T follicular helper cell (primary cell): ENCODE measurements at places on chromosomes 7 and 10.

DNA sequence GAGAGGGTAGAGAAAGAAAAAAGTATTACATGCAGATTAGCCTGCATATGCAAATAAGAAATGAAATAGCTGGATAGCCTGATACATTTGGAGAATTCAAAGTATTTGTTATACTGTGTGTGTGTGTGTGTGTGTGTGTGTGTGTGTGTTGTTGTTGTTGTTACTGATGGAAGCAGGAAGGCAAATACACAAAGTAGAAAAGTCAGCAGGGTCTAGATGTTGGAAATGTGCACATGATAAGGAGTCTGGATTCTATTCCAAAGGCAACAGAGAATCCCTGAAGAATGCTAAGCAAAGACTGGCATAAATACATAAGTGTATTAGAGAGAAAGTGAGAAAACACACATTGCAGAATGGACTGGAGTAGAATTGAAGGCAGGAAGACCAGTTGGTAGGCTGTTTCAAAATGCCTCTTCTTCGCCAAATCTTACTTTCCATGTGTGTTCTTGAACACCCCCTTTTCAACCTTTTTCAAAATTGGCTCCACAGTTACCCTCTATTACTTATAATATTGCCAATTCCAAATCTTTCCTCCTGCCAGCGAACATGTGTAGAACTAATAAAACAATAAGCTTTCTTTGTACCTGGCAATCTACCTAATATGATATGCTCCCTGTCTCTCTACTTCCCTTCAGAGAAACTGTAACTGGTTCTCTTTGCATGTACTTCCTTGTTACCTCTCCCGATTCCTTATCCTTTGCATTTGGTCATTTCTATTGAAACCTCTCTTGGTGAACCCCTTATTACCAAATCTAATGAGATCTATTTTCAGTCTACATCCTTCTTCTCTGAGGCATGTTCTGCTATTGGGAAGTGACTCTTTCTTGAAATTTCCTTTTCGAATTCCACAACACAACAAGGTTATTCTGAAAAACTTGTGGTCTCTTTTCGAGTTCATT, 6.2 kb downstream of the CPED1 start:
- no peak for DNase-seq

GRCh38 chr10:118955531-118955930, 74.0 kb upstream of the NANOS1 start:
- DNase-seq: no peak

- no peak for DNase-seq
Observed at GRCh38 chr10:84015877-84016595, 123.3 kb upstream of the GHITM start.

DNA sequence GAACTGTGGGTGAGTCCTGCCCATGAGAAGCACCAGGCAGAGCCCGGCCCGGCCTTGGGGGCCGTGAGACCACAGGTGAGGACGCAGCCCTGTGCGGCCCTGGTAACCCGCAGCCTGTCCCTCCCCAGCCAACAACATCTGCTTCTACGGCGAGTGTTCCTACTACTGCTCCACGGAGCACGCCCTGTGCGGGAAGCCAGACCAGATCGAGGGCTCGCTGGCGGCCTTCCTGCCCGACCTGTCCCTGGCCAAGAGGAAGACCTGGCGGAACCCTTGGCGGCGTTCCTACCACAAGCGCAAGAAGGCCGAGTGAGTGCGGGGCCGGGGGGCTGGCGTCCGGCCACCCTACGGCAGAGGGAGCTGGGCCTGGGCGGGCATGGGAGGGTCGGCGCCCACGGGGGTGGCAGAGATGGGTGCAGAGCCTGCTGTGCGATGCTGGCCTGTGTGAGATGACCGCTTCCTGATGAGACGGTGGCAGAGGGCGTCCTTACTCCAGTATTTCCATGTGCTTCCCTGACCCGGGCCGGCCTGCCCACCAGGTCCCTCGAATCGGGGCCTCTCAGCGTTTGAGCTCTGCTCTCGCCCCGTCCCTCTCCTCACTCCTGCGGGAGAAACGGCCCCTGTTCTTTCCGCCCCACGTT, 34.1 kb upstream of the FOXL3 start:
- DNase-seq: no peak

GRCh38 chr10:79322616-79323543, 24.4 kb upstream of the PPIF start:
- peak; percentile 78 for DNase-seq

DNA sequence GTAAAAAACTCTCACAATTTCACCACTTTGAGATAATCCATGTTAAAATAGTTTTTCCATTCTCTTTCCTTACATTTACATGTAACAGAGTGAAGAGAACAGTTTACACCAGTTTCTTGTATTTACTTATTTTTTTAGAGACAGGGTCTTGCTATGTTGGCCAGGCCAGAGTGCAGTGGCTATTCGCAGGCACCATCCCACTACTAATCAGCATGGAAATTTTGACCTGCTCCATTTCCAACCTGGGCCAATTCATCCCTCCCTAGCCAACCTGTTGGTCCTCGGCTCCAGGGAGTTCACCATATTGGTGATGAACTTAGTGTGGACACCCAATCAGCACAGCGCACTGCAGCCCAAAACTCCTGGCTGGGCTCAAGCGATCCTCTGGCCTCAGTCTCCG, 74.1 kb downstream of the LYZL2 start:
- DNase-seq: no peak

DNA sequence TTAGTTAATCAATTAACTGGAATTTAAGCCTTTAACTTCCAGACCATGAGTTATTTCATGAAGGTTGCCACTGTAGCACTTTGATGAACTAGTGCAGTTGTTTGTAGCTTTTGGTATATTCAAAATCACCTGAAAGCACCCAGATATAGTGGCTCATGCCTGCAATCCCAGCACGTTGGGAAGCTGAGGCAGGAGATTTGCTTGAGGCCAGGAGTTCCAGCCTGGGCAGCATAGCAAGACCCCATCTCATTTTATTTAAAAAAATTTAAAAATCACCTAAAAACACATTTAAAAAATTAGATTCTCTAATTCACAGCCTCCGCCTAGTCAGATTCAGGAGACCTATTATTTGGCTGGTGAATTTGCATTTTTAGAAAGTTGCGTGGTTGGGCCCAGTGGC, 9.0 kb downstream of the TBC1D12 start:
- DNase-seq: no peak

- no peak for DNase-seq
Observed at GRCh38 chr10:45241865-45242520, 73.4 kb downstream of the OR13A1 start.

DNA sequence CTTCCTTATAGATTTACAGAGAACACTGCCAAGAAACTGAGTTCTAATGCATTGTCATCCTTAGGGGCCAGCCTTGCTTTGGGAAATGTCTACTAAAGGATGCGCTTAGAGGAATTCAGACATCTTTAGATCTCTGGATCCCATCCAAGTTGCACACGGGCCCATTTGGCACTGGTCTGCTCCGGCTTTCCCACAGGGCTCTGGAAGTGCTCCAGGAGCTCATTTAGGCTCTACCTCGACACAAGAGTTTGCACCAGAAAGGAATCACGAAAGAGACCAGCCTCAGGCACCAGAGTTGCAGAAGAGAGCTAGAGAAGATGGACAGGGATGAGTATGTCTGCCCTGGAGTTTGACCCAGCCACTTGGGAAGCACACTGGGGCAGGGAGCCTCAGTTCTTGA, 150.1 kb upstream of the TMEM72 start:
- DNase-seq: no peak

- no peak for DNase-seq
Observed at GRCh38 chr10:112246-112645, 23.0 kb upstream of the ZMYND11 start.

- DNase-seq: no peak
Observed at GRCh38 chr10:42875798-42876341, 93.3 kb downstream of the BMS1 start.

GRCh38 chr10:72085864-72086465, 2.4 kb downstream of the SPOCK2 start:
- DNase-seq: no peak

DNA sequence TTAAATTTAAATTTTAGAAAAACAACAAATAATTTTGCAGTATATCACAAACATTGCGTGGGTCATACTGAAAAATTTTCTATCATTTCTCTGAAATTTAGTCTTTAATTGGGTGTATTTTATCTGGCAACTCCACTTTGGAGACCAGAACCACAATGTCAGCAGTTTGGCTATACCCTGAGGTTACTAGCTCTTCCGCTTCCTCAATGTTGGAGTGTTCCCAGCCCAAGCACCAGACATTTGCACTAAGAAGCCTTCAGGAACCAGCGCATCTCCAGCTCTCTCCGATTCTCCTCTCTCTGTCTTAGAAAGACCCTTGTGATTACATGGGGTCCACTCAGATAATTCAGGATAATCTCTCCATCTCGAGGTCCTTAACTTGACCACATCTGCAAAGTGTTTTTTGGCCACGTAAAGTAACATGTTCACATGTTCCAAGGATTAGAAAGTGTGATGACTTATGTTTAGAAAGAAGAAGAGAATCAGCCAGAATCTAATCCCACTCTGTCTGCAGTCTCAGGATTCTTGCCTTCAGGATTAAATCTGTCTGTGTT, 43.1 kb upstream of the ADRB1 start:
- DNase-seq: no peak

GRCh38 chr10:68566351-68566750, 6.2 kb downstream of the TET1 start:
- DNase-seq: no peak
